Stimulated activated CD4-positive, alpha-beta T cell treated with anti-CD3 and anti-CD28 coated beads, TNF-alpha, amount 100 ng/mL, for 24 hours (primary cell): ENCODE measurements at places on chromosomes 12 and 14.

GRCh38 chr12:44299524-44299923, 463.6 kb downstream of the TMEM117 start:
- no peak for DNase-seq

DNA sequence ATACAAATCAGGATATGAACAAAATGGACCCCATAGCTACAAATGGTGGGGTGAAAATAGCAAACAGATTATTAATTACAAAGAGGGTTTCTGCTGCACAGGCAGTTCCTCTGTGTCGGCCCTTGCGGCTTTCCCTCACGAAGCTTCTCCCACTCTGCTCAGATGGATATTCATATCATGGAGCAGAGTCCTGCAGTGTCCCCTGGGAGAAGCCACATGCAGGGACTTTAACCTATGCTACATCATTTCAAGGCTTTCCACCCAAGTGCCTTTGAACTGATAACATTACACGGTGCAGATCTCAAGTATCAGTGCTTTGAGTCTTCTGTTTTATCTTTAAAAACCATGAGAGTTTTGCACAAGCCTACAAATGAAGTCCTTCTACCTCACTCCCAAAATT, 229.1 kb downstream of the PPM1H start:
- no peak for DNase-seq

DNA sequence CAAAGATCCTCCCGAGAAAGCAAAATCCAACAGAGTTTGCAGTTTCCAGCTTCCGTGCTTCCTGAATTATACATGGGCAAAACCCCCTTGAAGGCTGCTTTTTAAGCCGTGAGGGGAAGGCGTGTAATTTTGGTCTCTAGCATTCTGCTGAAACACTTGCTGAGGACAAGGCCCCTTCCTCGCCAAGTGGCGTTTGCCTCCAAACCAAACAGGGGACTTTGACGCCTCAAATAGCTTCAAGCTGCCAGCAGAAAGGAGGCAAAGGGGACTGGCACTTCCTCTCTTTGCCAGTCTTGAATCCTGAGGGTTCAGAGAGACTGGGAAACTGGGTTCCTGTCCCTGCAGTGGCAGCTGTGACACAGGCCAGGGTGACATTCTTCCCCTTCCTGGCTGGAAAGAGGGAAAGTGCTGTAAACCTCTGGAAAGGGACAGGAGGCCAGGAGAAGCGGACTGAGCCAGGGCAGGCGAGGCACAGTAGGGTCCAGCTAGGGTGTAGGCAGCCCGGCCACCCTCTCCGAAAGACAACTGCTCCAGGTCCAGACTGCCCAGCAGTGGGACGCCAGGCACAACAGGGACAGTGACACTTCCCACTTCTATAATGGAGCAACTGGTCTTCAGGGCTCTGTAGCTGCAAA, 96.2 kb upstream of the MED13L start:
- DNase-seq: no peak

DNA sequence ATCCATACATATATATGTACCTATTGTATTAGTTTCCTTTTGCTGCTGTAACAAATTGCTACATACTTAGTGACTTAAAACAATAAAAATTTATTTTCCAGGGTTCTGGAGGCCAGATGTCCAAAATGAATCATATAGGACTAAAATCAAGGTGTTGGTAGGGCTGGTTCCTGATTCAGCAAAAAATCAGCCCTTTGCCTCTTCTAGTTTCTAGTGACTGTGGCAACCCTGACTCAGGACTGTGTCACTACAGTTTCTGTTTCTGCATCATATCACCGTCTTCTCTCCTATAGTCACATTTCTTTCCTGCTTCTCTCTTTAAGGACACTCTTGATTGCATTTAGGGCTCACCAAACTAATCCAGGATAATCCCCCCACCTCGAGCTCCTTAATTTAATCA, 386.3 kb upstream of the TBX3 start:
- DNase-seq: no peak

DNA sequence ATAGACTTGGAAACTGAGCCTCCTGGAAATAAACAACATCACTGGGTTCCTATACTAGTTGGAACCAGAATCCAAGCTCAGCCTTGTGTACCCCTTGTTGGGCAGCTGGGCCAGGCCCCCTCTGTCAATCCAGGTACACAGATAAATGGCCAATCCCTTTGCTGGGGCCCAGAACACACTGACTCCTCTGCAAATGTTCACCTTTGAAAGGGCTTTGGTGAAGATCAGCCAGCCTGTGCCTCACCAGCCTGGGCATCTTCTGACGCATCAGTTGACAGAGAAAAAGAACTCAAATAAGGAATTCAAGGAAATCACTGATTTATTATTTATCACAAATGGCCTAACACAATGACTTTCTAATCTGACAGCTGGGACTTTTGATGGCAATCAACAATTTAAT, 1090.2 kb downstream of the BCL11B start:
- DNase-seq: no peak

DNA sequence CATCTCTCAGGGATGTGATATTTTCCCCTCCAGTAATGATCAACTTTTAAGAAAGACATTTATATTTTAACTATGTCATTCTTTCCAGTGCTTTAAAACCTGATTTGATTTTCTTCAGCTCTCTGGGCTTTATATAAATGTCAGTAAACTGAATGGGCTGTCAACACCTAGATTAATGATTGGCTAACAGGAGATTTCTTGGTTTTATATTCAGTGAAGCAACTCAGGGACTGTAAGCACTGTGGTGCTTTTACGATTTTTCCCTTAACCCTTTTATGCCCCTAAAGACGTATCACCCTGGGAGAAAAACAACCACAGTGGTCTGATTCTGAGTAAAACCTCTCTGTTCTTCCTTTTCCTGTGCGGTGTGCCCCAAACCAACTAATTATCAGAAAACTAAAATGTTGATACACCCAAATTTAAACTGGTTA, 38.0 kb downstream of the PTGER2 start:
- DNase-seq: no peak

DNA sequence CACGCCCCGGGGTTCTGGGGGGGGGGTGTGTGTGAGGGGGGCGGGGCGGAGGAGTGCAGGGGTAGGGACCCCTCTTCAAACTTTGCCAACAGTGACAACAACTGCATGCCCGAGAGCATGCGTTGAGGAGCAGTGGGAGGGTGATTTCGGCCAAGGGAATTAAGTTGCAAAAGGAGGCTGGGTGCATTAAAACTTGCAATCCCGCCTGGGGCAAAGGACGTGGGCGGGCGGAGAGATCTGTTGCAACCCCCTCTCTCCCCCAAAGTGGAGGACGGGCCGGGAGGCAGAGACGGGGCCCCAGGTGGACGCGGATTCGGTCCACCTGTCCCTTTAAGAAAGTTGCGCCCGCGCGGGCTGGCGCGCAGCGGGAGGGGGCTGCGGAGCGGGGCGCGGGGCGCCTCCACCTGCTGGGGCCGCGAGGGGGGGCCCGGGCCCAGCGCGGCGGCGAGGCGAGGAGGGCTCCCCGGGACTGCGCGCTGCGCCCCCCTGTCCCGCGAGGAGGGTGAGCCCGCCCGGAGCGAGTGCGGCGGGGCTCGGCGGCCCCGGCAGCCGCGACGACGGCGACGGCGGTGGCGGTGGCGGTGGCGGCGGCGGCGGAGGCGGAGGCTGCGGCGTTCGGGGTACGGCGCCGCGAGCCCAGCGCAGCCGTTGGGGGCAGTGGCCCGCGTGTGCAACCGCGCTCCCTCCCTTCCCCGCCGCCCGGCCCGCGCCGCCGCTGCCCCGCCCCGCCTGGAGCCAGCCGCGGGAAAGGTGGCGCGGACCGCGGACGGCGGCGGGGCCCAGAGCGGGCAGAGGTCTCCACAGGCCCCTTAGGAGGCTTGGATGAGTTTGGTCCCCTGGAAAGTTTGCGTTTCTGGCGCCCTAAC, 530 bp upstream of the FOXN4 start:
- DNase-seq: no peak

- DNase-seq: no peak
These were observed 13.7 kb upstream of the OR5AU1 start for GRCh38 chr14:21169573-21169972.

- no peak for DNase-seq
These were observed 28.1 kb downstream of the MSRB3 start for GRCh38 chr12:65306366-65307168.

DNA sequence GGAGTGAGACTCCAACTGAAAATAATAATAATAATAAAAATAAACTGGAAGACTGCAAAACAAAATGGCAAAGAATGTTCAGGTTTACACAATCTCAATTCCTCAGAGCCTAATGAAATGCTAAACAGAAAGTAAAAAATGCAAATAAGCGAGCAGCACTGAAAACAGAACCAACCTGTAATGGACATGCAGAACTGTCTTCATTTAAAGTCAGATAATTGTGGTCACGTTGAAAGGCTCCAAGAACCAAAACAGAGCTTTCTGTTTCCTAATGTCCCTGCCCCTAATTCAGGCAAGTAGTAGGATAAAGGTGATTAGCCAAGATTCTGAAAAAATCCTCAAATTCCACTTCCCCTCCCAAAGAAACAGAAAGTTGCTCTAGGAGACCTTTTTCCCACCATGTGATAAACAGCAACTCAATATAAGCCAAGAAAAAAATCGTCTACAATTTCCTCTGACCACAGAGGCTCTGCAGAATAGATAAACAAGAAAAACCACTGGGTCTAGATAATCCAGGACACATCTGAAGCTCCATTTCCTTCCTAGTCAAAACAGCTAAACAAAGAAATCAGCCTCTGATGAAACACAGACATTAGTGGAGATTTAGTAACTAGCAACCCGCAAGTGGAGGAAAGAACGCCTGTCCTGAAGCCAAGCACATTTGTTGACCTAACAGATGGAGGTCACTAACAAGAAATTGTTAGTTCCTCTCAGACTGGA, 3.0 kb downstream of the MIS18BP1 start:
- DNase-seq: no peak

DNA sequence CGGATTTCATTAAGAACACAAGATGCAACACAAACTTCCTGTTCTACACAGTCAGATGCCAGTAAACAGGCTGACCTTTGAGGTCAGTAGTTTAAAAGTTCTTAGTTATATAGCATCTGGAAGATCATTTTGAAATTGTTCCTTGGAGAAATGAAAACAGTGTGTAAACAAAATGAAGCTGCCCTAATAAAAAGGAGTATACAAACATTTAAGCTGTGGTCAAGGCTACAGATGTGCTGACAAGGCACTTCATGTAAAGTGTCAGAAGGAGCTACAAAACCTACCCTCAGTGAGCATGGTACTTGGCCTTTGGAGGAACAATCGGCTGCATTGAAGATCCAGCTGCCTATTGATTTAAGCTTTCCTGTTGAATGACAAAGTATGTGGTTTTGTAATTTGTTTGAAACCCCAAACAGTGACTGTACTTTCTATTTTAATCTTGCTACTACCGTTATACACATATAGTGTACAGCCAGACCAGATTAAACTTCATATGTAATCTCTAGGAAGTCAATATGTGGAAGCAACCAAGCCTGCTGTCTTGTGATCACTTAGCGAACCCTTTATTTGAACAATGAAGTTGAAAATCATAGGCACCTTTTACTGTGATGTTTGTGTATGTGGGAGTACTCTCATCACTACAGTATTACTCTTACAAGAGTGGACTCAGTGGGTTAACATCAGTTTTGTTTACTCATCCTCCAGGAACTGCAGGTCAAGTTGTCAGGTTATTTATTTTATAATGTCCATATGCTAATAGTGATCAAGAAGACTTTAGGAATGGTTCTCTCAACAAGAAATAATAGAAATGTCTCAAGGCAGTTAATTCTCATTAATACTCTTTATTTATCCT, 13.5 kb downstream of the PTGER2 start:
- no peak for DNase-seq

DNA sequence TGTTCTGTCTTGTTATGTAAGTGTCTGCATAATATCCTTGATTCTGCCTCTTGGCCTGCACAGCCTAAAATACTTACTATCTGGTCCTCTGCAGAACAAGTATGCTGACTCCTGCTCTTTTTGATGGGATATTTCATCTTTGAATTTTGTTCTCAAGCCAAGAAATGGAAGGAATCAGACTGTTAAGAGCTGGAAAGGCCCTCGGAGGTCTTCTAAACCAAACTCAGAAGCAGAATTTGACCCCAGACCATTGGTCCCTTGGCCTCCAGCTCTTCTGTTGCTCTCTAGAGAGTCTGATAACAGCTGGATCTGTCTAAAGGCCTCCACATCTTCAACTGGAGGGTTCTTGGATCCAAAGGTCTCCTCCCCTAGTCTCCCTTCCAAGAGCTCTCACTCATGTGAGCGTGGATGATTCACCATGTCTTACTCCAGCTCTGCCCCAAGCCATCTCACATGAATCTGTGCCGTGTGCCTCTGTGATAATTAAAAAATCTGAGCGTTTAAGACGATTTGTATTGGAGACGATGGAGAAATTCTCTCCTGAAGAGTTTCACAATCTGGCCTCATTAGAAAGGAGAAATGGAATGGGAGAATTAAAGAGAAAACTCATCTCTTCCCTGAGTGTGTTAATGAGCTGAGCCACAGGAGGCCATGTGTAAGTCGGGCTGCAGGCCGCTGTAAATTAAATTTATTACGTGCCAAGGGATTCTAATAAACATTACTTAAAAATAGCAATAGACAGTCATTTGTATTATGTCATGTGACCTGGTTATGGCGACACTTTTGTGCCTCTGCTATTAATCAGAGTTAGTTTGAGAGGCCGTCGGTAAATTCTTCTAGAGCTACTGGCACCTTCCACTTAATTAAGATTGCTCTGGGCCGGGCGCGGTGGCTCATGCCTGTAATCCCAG, 15.4 kb upstream of the PRIMA1 start:
- no peak for DNase-seq

- no peak for DNase-seq
These were observed 99.3 kb downstream of the SINHCAF start for GRCh38 chr12:31226639-31227038.

DNA sequence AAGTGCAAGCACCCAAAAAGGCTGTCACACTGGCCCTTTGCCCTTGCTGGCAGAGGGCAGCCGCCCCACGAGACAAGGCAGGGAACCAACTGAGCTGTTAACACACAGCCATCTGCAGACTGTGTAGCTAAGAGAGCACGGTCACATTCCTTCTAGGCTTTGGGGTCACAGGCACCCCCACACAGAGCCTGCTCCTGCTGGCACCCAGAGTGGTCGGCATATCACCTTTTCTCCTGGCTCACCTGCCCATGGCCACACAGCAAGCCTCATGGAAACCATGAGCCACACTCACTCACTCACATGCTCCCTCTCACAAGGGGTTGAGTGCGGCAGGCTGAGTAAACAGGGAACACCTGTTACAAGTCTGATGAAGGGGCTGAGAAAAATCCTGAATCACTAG, 214.5 kb downstream of the PCNX1 start:
- DNase-seq: no peak

- DNase-seq: no peak
These were observed 48.0 kb downstream of the TDP1 start for GRCh38 chr14:90003526-90004307.

DNA sequence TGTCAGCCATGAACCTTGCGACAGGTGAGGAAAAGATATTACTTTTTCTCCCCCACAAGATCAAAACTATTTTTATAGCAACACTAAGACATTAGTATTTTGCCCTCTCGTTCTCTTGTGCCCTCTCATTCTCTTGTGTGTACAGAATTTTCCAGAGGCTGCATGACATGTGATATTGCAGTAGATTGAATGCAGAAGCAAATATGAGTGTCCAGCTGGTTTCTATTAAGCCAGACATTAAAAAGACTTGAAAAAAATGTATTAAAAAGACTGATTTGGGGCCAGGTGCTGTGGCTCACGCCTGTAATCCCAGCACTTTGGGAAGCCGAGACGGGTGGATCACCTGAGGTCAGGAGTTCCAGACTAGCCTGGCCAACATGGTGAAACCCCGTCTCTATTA, 63.7 kb upstream of the ZFP36L1 start:
- DNase-seq: no peak

- DNase-seq: no peak
These were observed 159.7 kb upstream of the NTF3 start for GRCh38 chr12:5272018-5272785.
